HCT116 (cell line): ENCODE measurements at places on chromosomes 2 and 18.

DNA sequence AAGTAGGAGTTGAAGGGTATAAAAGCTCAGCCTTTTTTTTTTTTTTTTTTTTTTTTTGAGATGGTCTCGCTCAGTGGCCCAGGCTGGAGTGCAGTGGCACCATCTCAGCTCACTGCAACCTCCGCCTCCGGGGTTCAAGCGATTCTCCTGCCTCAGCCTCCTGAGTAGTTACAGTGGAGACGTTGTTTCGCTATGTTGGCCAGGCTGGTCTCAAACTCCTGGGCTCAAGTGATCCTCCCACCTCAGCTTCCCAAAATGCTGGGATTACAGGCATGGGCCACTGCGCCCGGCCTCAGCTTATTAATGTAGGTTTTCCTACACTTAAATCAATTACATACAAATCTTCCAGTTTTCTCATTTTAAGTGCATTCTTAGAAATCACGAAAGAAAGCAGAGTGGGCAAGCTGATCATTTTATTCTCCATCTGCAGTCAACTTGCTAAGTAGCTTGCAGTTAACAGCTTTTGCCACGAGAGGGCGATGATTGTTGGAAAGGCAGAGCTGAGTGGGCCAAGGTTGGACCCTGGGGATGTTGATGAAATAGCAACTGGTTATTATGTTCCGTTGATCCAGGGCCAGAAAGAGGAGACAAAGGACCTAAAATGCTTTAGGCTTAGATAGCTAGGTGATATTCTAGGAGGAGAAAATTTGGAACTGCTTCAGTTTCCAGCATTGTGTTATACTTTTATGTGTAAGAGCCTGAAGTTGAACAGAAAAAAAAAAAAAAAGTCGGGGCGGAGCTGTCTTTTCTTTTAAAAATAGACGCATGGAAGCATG, 234.4 kb upstream of the EPAS1 start:
- peak; percentile 54 for DNase-seq

DNA sequence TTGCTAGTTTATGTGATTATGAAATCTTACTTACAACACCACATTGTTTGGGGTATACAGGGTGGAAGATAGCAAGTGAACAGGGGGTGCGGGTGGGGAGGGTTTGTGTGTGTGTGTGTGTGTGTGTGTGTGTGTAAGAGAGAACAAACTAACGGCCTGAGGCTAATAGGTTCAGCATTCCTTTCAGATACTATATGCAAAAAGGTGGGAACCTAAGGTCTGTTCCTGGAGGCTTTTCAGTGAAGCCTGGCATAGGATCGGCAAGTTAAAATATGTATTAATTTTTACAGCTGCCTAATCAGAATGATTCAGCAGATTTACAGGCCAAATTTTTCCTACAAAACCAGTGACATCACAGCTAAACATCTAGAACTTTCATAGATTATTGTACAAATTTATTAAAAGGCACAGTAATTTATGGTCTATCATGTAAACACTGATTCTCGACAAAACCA, 7.6 kb upstream of the SPDYA start:
- DNase-seq, result no peak

DNA sequence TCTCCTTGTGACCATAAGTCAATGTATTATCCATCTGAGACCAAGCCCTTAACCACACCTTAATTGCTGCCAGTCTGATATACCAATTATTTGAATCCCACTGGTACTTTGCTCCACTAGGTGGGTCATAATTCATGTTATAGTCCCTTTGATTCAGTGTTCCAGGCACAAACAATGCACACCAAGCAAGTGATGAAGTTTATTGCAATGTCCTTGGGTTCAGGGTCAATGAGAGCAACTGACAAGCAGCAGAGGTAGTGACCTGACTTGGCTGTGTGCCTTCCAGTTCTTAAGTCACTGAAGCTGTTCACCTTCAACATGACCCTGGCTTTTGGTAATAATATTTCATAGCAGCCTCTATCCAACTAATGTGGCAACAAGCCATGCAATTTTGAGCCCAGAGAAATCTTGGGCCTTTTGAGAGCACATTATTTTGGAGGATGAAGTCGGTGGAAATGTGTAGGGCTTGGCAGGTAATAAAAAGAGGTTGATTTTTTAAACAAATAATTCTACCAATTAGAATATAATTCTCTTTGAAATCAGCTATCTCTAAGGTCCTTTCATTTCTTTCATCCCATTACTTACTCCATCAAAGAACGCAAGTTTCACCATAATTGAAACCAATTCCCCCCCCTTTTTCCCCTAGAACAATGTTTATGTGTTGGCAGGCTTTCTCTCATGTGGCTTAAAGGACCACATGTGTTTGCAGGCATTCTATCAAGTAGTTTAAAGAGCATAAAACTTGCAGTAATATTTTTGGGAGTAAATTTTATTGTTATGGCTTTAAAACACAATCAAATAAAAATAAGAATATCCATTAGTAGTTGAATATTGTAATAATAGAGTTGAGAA, 3.1 kb upstream of the CPO start:
- DNase-seq, result no peak

DNA sequence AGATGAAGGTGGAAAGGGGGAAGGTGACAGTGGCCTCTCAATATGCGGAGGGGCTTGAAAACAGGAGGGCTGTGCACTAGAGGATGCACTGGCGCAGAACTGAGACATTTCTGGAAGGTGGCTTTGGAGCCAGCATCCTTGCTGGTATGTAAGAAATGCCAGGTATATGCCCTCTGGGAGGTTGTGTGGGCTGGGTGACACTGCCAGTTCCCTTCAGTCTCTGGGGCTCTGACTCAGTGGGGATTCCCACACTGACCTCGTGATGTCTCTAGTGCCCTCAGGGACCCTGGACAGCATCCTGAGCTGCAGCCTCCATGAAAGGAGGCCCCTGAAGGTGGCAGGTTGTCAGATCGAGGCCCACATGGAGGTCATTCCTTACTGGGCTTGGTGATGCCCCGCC, 74.0 kb downstream of the AGAP1 start:
- no peak for DNase-seq

- DNase-seq, result no peak
Measured at GRCh38 chr2:37802899-37803379, 122.1 kb upstream of the RMDN2 start.

GRCh38 chr2:75403991-75404428, 156.7 kb downstream of the EVA1A start:
- peak; percentile 39 for DNase-seq

DNA sequence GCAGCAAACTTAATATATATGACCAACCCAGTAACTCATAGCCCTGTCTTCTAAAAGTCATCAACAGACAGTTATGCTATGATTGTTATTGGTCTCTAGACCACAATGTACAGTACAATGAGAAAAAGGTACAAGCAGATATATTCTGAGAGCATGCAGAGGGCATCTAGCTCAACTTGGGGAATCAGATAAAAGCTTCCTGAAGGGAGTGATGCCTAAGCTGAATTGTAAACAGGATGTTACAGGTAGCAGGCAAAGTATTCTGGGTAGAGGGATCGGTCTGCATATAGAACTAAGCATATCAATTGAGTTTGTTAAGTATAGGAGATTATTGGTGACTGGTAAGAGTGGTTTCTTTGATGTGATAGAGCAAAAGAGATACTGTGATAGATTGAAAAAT, 30.3 kb downstream of the ME2 start:
- no peak for DNase-seq

DNA sequence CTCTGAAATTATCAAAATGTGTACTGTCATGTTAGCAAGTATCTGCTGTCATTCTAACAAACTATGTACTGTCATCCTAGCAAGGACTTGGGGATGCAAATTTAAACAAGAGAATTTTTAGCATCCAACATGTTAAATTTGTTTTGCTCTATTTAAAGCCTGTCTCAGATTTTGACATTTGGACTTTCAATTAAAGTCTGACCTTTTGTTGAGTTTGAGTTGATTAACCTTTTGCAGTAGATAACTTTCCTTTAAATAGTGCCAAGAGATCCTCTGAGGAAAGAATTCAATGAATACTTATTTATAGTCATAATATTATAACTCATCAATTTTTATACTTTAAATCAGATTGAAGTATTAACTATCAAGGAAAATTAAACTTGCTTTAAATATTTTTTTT, 80.2 kb downstream of the TDRD15 start:
- DNase-seq, result no peak

DNA sequence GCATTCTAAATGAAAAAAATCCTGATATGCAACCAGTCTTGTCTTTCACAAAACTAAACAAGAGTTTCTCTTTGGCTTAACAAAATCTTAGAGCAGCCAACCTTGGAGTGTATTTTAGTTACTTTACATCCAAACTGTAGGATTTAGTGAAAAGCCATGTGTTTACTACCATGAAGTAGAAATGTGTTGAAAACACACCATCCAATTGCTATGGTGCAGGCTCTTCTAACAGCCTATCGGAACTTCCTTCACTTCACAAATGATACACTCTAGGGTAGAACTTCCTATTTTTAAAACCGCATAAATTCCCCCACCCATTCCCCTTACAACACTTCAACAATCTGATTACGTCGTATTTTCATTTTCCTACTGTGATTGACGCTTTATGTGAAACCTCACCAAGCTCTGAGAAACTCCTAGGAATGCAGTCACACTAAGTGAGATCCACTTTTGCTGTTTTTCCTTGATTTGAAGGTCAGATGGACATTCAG, 74.4 kb upstream of the MAP4K4 start:
- no peak for DNase-seq

GRCh38 chr2:197883354-197884032, 79.1 kb downstream of the PLCL1 start:
- DNase-seq, result no peak

- DNase-seq, result no peak
Measured at GRCh38 chr18:2485983-2486382, 85.3 kb downstream of the METTL4 start.

GRCh38 chr2:101614127-101614759, 83.3 kb upstream of the MAP4K4 start:
- DNase-seq, result no peak
